AG04450 (cell line): ENCODE measurements at places on chromosomes 2 and 18. TPM values are rescaled to one million over a fixed set of nuclear protein-coding genes. Genes with fewer than 3 reads are reported as not detected.

MC4R gene
- polyA plus RNA-seq: 0.06 TPM in 1 of 2 replicates, not detected in the other

TRIB2 gene
- 12.2 and 13.0 TPM in 2 replicates for polyA plus RNA-seq

ADD2 gene
- polyA plus RNA-seq: 0.12 TPM in 1 of 2 replicates, not detected in the other

GRCh38 chr2:132670496-132671150 is 618 bp upstream of the LYPD1 start:
- DNase-seq: no peak

- no peak for DNase-seq
Observed at GRCh38 chr2:170123593-170123992, 54.4 kb upstream of the MYO3B start.

- DNase-seq: no peak
Observed at GRCh38 chr18:77144451-77145118, 12.0 kb upstream of the MBP start.

- DNase-seq: no peak
Observed at GRCh38 chr2:126784621-126785020, 114.1 kb upstream of the TEX51 start.

DNA sequence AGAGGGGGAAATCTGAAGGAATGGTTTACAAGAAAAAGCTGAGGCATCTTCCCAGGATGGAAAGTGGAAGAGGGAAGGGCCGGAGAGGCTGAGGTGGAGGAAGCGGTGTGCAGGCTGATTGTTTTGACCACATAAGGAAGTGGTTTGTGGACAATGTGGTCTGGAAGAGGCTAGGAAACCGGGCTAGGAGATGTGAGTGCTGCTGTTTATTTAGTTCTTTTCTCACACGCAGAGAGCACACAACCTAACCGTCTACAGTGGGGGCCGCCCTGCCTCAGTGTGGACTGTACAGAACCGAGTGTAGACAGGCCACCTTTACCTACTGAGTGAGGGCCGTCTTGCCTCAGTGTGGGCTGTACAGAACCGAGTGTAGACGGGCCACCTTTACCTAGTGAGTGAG is 251.7 kb upstream of the PXDN start:
- DNase-seq: no peak

- no peak for DNase-seq
Observed at GRCh38 chr2:133941666-133942065, 312.2 kb upstream of the MGAT5 start.

- no peak for DNase-seq
Observed at GRCh38 chr2:98749066-98749450, 18.1 kb upstream of the MGAT4A start.

GRCh38 chr2:57182916-57183315 is 863.7 kb upstream of the VRK2 start:
- DNase-seq: no peak

- DNase-seq: no peak
Observed at GRCh38 chr2:30770816-30771576, 36.2 kb downstream of the CAPN13 start.

- DNase-seq: no peak
Observed at GRCh38 chr2:223537651-223538601, 64.2 kb downstream of the SCG2 start.

GRCh38 chr2:197464175-197464574 is 10.8 kb downstream of the COQ10B start:
- DNase-seq: no peak

GRCh38 chr2:65411056-65411795 is 21.2 kb downstream of the SPRED2 start:
- no peak for DNase-seq

DNA sequence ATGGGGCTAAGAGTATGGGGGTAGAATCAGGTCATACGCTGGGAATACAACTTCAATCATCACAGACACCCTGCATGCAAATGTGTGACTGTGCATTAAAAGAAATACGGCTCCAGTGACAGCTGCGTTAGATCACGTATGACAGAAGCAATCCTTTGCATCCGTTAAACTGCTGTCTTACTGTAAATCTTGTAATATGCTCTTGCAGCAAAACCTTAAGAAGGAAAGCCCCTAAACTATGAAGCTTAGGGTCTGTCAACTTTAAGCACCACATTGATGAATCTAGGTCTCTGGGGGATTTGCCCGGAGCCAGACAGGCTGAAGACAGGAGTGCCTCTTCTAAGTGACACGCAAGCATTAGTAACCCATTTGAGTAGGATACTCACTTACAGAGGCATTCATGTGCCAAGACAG is 84.7 kb upstream of the EML6 start:
- no peak for DNase-seq

- no peak for DNase-seq
Observed at GRCh38 chr2:96864343-96865091, 5.4 kb downstream of the SEMA4C start.

DNA sequence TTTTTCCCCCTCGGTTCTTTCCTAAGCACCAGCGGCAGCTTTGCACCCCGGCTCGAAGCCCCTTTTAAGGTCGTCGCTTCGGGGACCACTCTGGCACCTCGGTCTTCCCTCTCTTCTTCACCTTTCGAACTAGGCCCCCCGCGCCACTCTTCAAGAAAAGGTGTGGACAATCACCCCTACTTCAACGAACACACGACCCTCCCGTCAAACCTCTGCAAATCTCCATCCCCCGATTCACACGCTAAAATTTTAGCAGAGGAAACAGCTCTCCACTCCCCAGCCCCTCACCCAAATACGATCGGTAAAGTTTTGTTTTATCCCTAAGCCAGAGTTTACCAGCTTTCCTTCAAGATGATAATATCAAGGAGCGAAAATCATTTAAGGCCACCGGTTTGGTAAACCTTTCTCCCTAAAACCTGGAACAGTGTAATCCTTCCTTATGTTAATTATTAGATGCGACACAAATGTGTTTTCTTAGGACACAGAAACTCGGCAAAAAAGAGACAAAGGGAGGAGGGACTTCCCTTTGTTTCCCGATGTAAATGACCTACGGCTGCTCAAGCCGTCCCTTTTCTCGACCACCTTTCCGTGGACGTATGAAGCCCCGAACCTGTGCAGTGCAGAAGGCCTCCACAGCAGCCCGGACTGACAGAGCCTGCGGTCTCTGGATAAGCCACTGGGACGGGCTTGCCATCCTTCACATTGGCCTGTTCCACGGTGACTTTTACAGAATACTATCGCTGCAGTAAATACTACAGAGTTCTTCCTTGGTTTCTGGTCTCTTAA is 85.2 kb downstream of the RBMS1 start:
- DNase-seq: no peak

- DNase-seq: no peak
Observed at GRCh38 chr2:50658883-50659282, 373.0 kb downstream of the NRXN1 start.

GRCh38 chr2:132936791-132937190 is 266.8 kb upstream of the LYPD1 start:
- DNase-seq: no peak

- no peak for DNase-seq
Observed at GRCh38 chr2:198711484-198711883, 746.3 kb downstream of the SATB2 start.

DNA sequence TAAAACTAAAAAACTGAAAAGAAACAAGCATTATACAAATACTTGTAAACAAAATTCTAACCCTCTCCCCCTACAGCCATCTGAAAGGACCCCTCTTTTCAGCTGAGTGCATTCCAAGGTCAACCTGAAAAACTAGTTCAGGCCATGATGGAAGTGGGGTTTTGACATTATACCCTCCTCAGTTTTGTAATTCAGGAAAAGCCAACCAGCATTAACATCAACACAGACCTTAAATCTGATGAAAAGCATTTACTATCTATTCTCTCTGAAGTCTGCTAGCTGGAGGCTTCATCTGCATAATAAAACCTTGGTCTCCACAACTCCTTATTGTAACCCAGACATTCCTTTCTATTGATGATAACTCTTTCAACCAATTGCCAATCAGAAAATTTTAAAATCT is 302.2 kb downstream of the CNTNAP5 start:
- no peak for DNase-seq
